ENCODE measurements at places on chromosomes 4 and X.

- no peak for DNase-seq
Observed at GRCh38 chr4:56857601-56858309, 36.3 kb upstream of the SPINK2 start.

- no peak for DNase-seq
Observed at GRCh38 chr4:71814433-71814832, 30.6 kb upstream of the GC start.

DNA sequence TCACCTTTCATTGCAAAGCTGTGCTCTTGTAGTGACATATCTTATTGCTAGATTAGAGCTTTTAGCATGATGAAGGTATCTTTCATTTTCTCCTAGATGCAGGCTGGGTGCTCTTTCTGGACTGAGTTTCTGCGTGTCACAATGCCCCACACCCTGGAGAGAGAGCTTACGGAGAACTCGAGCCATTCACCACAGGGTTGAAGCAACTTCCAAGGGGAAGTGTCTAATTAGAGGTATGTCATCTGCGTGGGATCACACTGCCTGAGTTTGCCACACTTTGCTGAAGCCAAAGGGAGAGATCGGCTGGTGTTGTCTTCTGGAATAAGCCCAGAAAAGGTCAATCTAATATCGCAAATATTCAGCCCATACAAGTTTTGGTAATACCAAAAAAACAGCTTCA lies 179.3 kb upstream of the MBNL3 start:
- DNase-seq, result no peak

- DNase-seq, result no peak
Observed at GRCh38 chr4:25095837-25096236, 64.4 kb downstream of the SEPSECS start.

DNA sequence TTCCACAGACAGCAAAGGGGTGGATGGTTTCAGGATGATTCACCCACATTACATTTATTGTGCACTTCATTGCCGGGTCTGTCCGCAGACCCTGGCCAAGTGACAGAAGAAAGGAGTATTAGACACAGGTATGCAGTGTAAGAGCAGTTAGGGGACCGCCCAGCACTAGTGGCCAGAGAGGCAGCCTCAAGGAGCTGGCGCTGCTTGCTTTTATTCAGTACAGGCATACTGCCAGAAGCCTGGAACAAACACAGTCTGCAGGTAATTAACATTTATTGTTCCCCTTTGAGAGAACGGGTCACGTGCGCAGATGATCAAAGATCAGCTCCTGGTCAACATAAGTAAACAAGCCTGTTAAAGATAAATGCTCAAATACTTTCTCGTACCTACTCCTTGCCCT lies 1639.0 kb upstream of the IGFBP7 start:
- DNase-seq, result no peak

DNA sequence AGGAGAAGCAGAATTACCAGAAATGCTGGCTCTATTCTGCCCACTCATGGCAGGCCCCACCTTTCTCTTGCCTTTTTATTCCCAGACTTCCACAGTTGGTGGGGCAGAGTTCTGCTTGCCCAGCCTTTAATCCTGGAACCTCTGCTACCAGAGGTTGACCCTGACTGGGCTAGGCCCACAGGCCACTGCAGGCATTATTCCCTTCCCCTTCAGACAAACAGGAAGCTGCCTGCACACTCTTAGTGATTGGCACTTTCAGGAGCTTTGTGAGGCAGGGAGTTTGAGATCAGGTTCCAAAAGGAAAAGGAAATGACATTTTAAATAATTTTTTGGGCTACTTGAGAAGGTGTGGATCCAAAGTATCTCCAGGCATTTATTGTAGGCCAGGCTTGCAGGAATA lies 18.8 kb downstream of the MSN start:
- DNase-seq, result no peak

DNA sequence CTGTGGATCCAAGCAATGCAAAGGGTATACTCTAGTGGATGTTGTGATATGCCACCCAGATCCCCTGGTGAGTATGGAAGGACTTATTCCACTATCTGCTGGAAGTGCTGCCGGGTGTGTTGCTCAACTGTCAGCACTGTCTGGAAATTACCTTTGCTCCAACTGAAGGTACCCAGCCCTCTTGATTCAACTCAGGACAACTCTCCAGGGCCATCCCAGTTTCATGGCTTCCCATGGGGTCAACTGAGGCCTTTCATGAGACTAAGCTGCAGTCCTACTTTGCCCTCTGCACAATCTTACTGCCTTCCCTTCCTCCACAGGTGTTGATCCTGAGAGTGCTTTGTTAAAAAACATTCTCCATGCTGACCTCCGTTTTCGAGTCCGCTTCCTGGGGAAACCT lies 99.8 kb downstream of the SPRY1 start:
- DNase-seq, result no peak

DNA sequence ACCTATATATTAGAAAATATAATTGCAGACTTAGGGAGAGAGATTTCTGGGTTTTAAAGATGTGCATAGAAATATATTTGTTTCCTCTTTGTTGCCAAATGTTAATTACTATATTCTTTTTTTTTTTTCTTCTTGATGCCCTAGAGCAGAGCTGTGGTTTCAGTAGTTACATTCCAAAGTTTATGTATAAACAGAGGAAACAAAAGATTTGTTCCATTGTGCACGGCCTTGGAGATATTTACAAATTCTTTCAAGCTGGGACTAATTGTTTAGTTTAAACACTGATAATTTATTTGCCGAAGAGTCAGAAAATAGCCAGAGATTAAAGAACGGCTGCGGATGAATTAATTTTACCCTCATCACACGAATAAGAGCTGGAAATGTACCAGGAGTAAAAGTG lies 85.1 kb downstream of the USP46 start:
- DNase-seq, result no peak

DNA sequence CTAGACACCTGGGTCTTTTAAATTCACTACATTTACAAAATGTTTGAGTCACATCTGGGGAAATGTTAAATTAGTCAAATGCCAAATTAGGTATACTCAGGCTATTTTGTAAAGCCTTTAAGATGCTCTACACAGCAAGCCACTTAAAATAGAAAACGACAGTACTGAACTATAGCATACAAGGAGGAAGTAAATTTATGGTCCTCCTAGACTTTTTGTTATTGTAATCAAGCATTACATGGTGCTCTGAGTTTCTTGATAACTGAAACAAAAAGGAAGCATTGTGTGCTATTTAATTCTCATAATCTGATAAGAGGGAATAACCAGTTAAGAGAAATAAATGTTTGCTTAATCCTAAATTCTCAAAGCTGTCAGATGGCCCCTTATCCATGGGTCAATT lies 46.2 kb downstream of the SLC9A7 start:
- DNase-seq, result no peak

GRCh38 chrX:29903360-29903759 lies 312.0 kb upstream of the MAGEB2 start:
- DNase-seq, result no peak

- DNase-seq, result no peak
Observed at GRCh38 chr4:90960840-90961239, 833.6 kb downstream of the CCSER1 start.

DNA sequence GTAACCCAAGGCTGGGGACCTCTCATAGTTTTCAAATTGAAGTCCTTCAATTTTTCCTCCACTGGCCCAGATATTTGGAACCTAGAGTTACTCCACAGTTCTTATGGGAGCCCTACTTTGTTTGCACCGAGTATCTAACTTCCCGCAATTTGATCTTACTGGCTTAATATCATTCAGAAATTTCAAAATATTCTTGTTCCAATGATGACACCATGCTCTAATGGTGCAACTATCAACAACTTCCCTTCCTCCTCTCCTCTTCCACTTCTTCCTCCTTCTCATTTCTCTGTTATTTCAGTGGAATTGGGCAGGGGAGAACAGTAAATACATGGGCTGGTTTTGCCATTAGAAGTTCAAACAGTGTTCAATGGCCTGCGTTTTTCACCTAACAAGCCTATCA lies 20.2 kb downstream of the PDCL2 start:
- no peak for DNase-seq

- DNase-seq, result no peak
Observed at GRCh38 chrX:135421932-135422809, at the start of gene SMIM10L2A. SMIM10L2A (plus strand) TSS chrX:135421944; CDS start chrX:135422132, 188 bp downstream.

DNA sequence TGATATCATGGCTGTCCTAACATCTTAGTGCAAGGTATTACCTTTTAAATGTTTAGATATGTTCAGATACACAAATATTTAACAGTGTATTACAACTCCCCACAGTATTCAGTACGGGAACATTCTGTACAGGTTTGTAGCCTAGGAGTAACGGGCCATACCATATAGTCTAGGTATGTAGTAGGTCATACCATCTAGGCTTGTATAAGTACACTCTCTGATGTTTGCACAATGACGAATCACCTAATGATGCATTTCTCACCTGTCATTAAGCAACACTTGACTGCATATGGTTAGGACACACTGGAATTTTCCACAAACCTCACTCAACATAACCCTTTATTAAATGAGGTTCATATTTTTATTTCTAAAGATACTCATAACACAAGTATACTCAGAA lies 67.7 kb downstream of the THOC2 start:
- no peak for DNase-seq

GRCh38 chrX:111719426-111720210 lies 38.6 kb downstream of the ALG13 start:
- no peak for DNase-seq

DNA sequence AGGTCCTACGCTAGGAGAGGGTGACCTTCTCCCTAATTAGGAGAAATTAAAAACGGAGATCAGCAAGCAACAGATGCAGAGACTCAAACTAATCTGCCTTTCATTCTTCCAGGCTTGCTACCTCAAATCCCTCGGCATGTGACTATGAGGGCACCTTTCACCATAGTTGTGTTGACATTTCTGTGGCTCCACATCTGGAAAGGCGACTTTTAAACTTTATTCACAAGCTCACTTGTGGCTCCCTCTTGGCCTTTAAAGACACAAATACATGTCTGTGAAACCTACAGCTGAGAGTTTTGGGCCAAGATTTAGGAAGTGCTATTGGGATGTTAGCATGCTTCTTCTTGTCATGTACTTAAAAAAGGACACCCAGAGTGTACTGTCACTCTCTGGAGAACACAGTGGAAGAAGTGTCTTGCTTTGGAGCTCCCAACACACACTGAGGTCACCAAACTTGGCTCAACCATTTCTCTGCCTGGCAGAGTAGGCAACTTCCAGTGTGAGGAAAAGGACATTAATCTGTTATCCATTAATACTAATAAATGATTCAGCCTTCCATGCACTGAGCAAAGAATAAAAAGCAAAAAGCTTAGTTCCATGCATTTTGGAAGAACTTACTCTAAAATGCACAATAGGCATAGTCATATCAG lies 60.1 kb downstream of the LDB2 start:
- no peak for DNase-seq

GRCh38 chrX:43949669-43950068 lies 23.5 kb downstream of the NDP start:
- no peak for DNase-seq

- no peak for DNase-seq
Observed at GRCh38 chrX:150704030-150704613, 10.9 kb downstream of the MTMR1 start.

GRCh38 chr4:11514779-11515419 lies 86.2 kb upstream of the HS3ST1 start:
- DNase-seq, result no peak

DNA sequence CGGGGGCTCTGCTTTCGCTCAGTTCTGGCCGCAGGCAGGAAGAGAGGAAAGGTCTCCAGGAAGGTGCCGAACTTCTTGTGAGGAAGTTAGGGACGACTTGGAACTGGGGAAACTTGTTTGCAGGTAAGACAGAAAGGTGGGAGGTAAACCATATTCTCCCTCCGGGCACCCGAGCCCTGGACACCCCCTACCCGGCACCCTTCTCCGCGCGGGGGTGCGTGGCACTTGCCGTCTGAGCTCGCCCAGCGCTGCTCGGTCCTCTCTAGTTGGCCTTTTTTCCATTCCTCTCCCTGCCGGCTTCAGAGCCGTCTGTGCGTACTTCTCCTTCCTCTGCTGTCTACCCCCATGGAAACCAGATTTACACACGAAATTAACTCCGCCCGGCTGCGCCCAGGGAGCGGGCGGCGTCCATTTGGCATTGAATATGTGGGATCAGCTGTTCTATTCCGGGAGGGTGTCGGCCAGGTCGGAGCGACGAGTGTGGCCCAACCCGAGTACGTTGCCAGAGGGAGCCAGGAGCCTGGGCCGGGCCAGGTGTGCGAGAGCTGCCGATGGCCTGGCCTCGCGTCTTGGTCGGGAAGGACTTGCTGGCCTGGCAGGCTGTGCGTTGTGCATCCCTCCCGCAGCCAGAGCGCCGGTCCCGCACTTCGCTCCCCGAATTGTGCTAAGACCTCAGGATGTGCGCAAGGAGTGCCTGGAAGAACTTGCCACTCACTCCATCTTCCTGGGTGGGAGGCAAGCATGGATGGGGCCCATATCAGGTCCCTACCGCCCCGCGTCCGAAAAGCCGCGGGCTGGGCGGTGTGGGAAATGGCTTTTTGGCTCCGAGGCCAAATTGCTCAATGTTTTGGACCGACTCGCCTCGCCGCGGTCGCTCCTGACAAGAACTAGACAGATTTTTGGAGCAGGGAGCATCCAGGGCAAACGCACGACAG lies 1.7 kb downstream of the PDGFRA start:
- no peak for DNase-seq

DNA sequence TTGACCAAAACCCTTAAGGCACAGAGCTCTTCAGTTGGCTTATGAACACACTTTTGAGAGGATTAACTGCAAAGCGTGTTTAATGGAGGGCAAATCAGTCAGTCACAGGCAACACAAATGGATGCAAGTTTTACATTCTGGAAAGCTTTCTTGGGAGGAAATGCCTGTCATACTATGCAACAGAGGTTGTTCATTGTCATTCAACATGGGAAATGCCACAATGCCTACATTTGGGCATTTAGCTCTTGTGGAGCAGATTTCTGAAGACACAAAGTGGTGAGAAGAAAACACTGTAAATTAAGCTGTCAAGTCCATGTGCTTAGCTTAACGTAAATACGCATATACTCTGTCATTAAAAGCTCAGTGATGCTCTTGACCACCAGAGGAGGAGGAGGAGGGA lies 41.1 kb downstream of the CBLL2 start:
- no peak for DNase-seq

GRCh38 chr4:175341203-175341755 lies 423.1 kb downstream of the ADAM29 start:
- no peak for DNase-seq

DNA sequence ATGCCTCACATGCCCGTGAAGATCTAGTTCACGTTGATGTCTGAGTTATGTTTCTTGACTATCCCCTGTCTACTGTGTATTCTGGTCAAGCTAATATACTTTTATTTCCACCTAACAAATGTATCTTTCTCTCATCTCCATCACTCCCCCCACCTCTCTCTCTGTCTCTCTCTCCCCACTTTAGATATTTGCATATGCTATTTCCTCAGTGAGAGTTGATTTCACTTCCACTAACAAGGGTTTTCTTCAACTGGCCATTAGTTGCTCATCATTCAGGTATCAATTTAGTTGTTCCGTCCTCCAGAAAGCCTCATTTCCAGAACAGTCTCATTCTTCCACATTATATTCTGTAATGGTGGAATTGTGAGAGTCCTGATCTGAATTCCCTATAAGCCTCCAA lies 1777.8 kb upstream of the TENM3 start:
- DNase-seq, result no peak

GRCh38 chr4:88107406-88108107 lies 50.9 kb downstream of the ABCG2 start:
- DNase-seq, result no peak

- no peak for DNase-seq
Observed at GRCh38 chr4:56879996-56880395, 27.7 kb upstream of the REST start.

All from stimulated activated CD8-positive, alpha-beta memory T cell treated with anti-CD3 and anti-CD28 coated beads, Interleukin-2, amount 100 ng/mL, for 1 hour (primary cell).